ENCODE measurements at places on chromosomes 2 and 18.

GRCh38 chr2:173254659-173255058 lies 100.0 kb upstream of the CDCA7 start:
- no peak for DNase-seq

DNA sequence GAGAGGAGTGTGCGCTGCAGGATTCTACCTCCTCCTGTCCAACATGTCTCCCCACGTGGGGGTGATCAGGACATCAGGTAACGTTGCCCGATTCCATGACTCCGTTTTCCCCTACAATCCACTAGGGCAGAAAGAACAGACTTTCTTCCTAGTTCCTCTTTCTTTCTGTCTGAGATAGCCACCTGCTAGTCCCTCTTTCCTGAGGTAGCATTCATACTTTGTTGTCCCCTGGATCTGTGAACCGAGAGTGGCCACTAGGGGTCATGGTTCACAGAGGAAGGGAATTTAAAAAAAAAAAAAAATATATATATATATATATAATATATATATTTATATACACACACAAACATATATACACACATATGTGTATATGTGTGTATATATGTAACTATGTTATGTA lies 210.0 kb upstream of the ZNF521 start:
- DNase-seq: no peak

DNA sequence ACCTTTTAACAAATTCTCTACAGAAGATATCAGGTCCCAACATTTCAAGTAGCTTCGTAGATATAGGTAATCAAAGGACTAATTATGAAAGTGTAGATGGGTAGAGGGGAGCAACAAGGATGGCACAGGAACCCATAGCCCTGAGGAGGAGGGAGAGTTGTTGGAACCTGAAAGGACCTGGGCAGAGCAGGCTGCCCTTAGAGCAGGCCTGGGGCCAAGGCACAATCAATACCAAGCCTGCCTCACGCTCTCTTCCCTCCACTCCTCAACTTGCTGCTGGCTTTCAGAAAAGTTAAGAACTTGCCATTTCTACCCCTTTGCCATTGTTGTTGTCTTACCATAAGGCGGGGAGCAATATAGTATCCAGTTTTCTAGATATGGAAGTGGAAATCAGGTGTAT lies 10.1 kb upstream of the NAT8 start:
- DNase-seq: no peak

DNA sequence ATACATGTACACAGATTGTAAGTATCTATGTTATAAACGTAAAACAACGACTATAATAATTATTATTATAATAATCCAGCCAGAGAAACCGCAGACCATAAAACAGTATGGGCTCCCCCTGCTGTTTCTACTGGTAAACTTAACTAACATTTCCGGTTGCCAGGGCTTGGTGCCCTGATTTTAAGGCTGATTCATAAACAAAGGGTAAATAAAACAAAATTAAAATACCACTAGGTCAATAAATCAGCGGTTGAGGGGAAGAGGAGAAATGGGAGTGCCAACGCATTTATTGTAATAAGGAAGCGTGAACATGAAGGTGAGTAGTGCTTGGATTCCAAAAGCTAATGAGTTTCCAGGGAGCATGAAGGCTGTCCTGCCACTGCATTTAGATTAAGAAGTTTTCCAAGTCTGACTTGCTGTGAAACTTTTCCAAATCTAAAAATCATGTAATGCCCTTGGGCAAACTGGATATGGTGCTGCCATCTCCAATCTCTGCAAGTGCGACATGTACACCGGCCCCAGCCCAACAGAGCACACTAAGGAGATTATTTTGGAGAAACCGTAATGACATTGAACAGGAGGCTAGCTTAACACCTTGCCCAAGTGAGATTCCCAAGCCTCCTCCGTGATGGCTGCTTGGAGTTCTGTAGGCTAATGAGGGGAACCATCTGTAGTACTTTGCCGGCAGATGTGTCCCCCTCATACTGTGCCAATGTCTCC lies 50.7 kb upstream of the HNRNPA3 start:
- no peak for DNase-seq

- DNase-seq: no peak
Observed at GRCh38 chr2:3533836-3534235, 14.5 kb upstream of the ADI1 start.

DNA sequence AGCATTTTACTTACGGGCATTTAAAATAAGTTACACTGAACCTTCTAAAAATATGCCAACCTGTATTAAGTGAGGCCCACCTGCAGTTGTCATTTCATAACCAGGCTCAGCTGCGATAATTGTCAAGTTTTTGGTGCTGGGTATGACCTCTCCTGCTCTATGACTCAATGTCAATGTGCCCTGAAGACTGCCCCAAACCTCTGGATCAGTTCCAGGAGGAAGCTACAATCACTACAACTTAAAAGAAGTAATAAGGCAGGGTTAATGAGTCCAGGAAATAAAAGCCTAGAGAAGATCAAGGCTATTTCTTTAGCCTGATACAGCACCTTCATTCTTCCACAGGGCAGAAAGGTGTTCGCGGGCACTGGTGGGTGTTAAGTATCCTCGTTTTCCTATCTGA lies 22.9 kb downstream of the POLR1A start:
- no peak for DNase-seq

- no peak for DNase-seq
Observed at GRCh38 chr2:239266779-239267287, 134.0 kb downstream of the HDAC4 start.

- no peak for DNase-seq
Observed at GRCh38 chr18:4276953-4277585, 178.0 kb downstream of the DLGAP1 start.

- DNase-seq: no peak
Observed at GRCh38 chr2:195413422-195413821, 243.6 kb upstream of the SLC39A10 start.

GRCh38 chr2:240983996-240984498 lies 14.4 kb upstream of the SNED1 start:
- DNase-seq: no peak

GRCh38 chr2:6186332-6187151 lies 494.4 kb downstream of the SOX11 start:
- DNase-seq: no peak

GRCh38 chr18:44128365-44128764 lies 552.3 kb upstream of the SETBP1 start:
- DNase-seq: no peak

- DNase-seq: no peak
Observed at GRCh38 chr2:47147021-47147420, 8.1 kb downstream of the STPG4 start.

DNA sequence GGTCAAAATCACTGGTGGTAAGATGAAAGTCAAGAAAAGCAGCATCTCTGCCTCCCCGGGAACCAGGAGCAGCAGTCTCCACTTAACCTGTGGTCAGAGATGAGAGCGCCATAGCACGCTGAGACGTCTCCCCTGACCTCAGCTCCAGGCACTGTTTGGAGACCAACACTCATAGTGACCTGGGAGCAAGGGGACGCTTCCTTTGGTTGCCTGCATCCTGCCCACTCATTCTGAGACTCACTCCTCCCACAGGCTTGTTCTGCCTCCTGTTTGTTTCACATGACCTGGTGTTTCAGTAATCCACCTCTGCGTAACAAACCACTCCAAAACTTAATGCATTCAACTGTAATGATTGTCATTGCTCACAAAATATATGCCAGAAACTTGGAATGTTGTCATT lies 139.3 kb downstream of the ACOXL start:
- no peak for DNase-seq

GRCh38 chr2:39407516-39408296 lies 29.4 kb downstream of the MAP4K3 start:
- no peak for DNase-seq

GRCh38 chr2:52429740-52430139 lies 1337.9 kb upstream of the CHAC2 start:
- DNase-seq: no peak

- no peak for DNase-seq
Observed at GRCh38 chr2:147542351-147542750, 302.5 kb upstream of the ACVR2A start.
